Activated CD4-positive, alpha-beta T cell treated with anti-CD3 and anti-CD28 coated beads, Interleukin-2, amount 10 ng/mL, durations not matched to agents 24 days and 14 days (primary cell): ENCODE measurements at places on chromosomes 4 and X. TPM values are rescaled to one million over a fixed set of nuclear protein-coding genes. Genes with fewer than 3 reads are reported as not detected.

CDX4 gene
- not detected in 2 replicates for total RNA-seq

PITX2 gene
- 0.09 TPM in 1 of 2 replicates, not detected in the other for total RNA-seq

KCNE5 gene
- total RNA-seq = 0.44 and 0.83 TPM in 2 replicates

SSX2 gene
- not detected in 2 replicates for total RNA-seq

CXCL6 gene
- not detected in 2 replicates for total RNA-seq

COL25A1 gene
- not detected in 2 replicates for total RNA-seq

OSTC gene
- 91.2 and 93.3 TPM in 2 replicates for total RNA-seq

ZFYVE28 gene
- total RNA-seq = 4.4 and 4.7 TPM in 2 replicates

NFKB1 gene
- total RNA-seq = 146 and 148 TPM in 2 replicates

CT45A3 gene
- not detected in 2 replicates for total RNA-seq
